ENCODE measurements at places on chromosomes 7 and 10.

DNA sequence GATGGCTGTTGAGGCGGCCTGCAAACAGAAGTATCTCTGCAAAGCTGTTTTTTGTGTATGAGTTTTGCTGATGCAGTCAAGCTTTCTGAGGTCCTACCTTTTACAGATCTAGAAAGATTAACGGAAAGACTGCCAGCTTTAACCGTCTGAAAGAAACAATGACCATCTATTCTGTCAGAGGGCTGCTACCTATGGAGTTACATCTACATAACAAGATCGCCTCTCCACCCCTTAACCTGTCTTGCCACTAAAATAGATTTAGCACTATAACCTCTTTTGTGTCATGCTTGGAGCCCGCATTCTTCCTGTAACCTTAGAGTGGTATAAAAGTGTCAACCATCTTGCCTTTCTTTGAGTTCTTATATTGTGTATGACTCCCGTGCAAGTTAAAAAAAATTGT is 291.2 kb downstream of the POM121L12 start:
- H3K27me3 ChIP-seq, result no peaks in the 10 kb centered on the region
- DNase-seq, result no peak
- no peaks in the 10 kb centered on the region for H3K4me1 ChIP-seq
- H3K27ac ChIP-seq, result no peak overlapping the region

GRCh38 chr10:52256832-52257691 is 57.0 kb upstream of the DKK1 start:
- no peak for DNase-seq
- no peaks in the 10 kb centered on the region for H3K36me3 ChIP-seq
- H3K27ac ChIP-seq, result no peak overlapping the region
- H3K27me3 ChIP-seq, result no peaks in the 10 kb centered on the region
- H3K4me1 ChIP-seq, result no peaks in the 10 kb centered on the region
- H3K4me3 ChIP-seq, result no peak overlapping the region

- no peaks in the 10 kb centered on the region for H3K36me3 ChIP-seq
- no peaks in the 10 kb centered on the region for H3K27me3 ChIP-seq
- no peak overlapping the region for H3K4me3 ChIP-seq
- no peak for DNase-seq
- no peaks in the 10 kb centered on the region for H3K4me1 ChIP-seq
These were observed 7.3 kb upstream of the RHOBTB1 start for GRCh38 chr10:60951272-60951724.

DNA sequence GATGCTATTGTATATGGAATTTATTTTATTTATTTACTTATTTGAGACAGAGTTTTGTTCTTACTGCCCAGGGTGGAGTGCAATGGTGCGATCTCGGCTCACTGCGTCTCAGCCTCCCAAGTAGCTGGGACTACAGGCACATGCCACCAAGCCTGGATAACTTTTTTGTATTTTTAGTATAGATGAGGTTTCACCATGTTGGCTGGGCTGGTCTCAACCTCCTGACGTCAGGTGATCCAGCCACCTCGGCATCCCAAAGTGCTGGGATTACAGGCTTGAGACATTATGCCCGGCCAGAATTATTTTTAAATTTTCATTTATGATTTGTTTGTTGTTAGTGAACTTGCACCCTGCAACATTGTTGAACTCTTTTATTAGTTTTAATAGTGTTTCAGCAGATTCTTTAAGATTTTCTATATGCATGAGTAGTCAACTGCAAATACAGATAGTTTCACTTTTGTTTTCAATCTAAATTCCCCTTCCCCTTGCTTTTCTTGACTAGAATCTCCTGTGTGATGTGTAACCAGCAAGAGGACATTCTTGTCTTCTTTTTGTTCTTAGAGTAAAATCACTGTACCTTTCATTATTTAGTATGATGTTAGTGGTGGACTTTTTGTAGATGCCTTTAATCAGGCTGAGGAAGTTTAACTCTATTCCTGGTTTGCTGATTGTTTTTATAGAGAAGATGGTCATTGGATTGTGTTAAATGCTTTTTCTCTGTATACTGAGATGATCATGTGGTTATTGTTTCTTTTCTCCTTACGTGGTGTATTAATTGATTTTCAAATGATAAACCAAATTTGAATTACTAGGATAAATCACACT is 27.8 kb downstream of the ZNF33A start:
- H3K27ac ChIP-seq, result peak overlapping the region; percentile 10
- DNase-seq, result peak; percentile 49
- H3K36me3 ChIP-seq, result peaks cover 35% of the 10 kb centered on the region
- peaks cover 14% of the 10 kb centered on the region for H3K4me1 ChIP-seq
- H3K27me3 ChIP-seq, result no peaks in the 10 kb centered on the region
- peak overlapping the region; percentile 36 for H3K4me3 ChIP-seq

DNA sequence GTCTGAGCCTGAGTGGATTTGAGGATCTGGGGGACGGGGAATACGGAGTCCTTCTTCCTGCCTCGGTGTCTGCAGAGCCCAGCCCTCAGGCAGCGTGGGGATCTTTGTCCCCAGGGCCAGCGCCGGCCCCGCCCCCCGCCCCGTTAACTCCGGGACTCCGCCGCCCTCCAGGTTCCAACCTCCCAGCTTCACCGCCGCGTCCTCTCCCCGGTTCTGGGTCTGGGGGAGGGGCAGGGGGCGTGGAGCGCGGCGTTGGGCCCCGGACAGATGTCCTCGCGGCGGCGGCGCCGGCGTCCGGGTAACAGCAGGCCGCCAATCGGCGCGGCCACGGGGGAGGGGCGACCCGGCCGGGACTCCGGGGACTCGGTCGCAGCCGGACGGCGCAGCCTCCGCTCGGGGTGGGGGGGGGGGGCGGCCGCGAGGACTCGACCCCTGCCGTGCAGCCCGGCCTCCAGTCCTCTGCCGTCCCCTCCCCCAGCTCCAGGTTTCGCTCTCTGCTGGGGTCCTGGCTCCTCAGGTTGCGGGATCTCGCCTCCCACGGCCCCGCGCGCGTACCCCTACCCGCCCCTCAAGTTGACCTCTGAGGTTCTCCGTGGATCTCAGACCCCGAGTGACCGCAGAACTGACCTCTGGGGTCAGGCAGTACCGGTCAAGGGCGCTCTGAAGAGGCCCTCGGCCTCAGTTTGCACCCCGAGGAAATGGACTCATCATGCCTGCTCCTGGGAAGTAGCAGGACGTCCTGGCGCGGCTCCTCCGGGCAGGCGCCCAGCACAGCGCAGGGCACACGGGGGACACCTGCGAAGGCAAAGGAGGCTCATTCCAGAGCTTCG is 2.3 kb upstream of the ELFN1 start:
- H3K27ac ChIP-seq, result no peak overlapping the region
- peaks cover 43% of the 10 kb centered on the region for H3K4me1 ChIP-seq
- peaks cover 78% of the 10 kb centered on the region for H3K27me3 ChIP-seq
- no peak for DNase-seq

GRCh38 chr7:80593869-80594586 is 44.4 kb upstream of the CD36 start:
- DNase-seq, result no peak
- H3K27ac ChIP-seq, result no peak overlapping the region
- H3K4me3 ChIP-seq, result no peak overlapping the region

DNA sequence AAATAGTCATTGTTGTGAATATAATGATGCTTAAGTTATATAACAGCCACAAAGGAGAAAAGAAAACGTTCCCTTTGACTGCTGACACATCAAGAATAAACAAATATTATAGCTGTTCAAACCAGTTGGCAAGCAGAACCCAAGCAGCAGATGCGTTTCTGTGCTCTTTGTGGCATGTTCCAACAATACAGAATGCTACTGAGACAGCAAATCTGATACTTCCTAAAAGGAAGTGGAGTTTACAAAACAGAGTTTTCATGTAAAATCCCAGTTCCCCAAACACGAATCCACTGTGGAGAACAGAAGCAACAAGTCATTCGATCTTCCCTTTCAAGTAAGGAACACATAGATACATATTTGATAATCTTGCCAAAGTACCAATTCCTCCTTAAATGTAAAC is 170.9 kb upstream of the ASAH2 start:
- H3K4me3 ChIP-seq, result no peak overlapping the region
- no peak overlapping the region for H3K27ac ChIP-seq
- H3K36me3 ChIP-seq, result no peaks in the 10 kb centered on the region
- no peaks in the 10 kb centered on the region for H3K27me3 ChIP-seq

DNA sequence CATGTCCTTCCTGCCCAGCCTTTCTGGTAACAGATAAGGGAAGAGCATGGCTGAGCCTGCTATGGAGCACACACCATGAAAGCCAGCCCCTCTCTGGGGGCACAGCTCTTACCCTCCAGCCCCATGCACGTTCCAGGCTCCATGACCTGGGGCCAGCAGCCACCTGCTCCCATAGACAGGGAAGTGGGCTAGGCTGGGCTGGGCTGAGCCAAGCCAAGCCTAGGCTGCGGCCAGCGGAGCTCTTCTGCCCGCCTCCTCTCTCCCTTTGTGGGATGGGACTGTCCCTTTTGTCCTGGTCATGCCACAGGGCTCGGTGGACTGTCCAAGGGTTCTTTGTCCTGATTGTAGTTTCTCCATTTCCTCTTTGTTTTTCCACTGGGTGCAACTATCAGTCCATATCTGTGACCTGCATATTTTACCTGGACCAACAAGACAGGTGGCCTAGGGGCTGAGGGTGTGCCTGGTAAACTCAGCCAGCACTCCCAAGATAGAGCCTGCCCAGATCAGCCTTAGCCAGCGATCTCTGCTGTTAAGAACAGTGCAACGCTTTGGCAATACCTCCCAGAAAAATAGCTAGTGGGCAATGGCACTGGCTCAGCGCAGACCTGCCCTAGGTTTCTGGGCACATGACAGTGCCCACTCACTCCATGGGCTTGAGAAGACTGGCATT is 97.2 kb upstream of the BTBD16 start:
- H3K4me3 ChIP-seq, result no peak overlapping the region
- H3K27ac ChIP-seq, result no peak overlapping the region
- H3K27me3 ChIP-seq, result peaks cover 14% of the 10 kb centered on the region
- H3K4me1 ChIP-seq, result no peaks in the 10 kb centered on the region

- no peak overlapping the region for H3K4me3 ChIP-seq
- H3K4me1 ChIP-seq, result no peaks in the 10 kb centered on the region
- no peaks in the 10 kb centered on the region for H3K36me3 ChIP-seq
- no peak overlapping the region for H3K27ac ChIP-seq
- no peaks in the 10 kb centered on the region for H3K27me3 ChIP-seq
- no peak for DNase-seq
These were observed 366.6 kb upstream of the ZMIZ1 start for GRCh38 chr10:78702186-78702585.

GRCh38 chr10:54833029-54833428 is 32.0 kb upstream of the PCDH15 start:
- no peaks in the 10 kb centered on the region for H3K36me3 ChIP-seq
- H3K27ac ChIP-seq, result no peak overlapping the region
- H3K4me1 ChIP-seq, result no peaks in the 10 kb centered on the region
- no peak overlapping the region for H3K4me3 ChIP-seq

GRCh38 chr10:63236113-63236935 is 103.2 kb downstream of the NRBF2 start:
- peaks cover 4% of the 10 kb centered on the region for H3K36me3 ChIP-seq
- no peaks in the 10 kb centered on the region for H3K27me3 ChIP-seq
- H3K4me1 ChIP-seq, result peaks cover 21% of the 10 kb centered on the region
